ENCODE measurements at places on chromosomes 1 and 21.

- DNase-seq: no peak
These were observed 642.2 kb downstream of the PTPRU start for GRCh38 chr1:29878501-29878900.

- no peak for DNase-seq
These were observed 836.1 kb upstream of the ADAMTS5 start for GRCh38 chr21:27802816-27803475.

DNA sequence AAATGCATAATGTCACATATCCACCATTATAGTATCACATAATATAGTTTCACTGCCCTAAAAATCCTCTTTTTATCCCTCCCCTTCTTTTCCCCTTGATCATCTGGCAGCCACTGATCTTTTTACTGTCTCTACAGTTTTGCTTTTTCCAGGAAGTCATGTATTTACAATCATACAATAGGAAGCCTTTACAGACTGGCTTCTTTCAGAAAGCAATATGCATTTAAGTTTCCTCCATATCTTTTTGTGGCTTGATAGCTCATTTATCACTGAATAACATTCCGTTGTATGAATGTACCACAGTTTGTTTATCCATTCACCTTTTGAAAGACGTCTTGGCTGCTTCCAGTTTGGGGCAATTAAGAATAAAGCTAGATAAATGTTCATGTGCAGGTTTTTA is 14.3 kb upstream of the WDTC1 start:
- DNase-seq: no peak

- peak; percentile 36 for DNase-seq
These were observed 65.8 kb upstream of the VAMP3 start for GRCh38 chr1:7705048-7705907.

DNA sequence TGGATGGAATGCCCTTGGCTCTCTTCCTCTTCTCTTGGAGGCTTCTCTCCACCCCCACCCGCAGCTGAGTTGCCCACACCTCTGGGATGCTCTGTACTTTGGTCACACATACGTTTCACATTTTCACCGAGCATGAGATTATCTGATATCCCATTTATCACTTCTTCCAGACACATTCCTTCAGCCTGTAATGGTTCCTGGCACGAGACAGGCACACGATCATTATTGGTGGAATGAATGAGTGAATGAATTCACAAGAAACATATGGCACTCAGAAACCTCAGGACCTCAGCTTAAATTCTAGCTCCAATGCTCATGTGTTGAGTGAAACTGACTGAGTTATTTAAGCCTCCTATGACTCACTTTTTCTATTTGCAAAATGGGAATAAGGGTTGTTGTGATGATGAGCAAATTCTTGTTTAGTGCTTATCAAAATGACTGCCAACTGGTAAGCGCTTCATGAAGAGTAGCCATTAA is 242.7 kb upstream of the JUN start:
- DNase-seq: no peak

DNA sequence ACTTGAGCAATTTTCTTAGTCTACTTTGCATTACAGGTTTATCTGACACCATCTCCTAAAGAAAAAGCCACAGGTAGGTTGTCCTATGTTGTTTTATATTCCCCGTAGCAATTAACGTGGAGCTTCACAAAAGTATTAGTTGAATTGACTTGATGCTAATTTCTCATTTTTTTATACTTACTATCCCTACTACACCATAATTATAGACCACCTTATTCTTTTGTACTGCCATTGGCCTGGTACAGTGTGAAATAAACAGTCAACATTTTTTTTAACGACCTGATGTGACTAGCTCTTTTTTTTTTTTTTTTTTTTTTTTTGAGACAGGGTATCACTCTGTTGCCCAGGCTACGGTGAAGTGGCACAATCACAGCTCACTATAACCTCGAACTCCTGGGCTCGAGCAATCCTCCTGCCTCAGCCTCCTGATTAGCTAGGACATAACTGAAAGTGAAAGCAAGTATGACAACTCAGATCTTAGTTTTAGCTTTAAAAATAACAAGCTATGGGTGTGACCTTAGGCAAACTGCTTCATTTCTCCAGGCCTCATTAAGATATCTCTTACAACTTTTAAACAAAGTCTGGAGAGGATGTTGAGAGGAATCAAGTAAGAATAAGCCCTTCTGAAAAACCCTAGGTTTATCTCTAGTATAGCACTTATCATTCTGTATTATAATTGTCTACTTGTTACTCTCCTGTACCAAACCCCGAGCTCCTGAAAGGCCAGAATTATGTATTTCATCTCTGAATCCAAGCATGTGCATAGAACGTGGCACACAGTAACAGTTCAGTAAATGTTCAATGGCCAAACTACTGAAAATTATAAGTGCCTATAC is 49.5 kb downstream of the LUZP1 start:
- no peak for DNase-seq

DNA sequence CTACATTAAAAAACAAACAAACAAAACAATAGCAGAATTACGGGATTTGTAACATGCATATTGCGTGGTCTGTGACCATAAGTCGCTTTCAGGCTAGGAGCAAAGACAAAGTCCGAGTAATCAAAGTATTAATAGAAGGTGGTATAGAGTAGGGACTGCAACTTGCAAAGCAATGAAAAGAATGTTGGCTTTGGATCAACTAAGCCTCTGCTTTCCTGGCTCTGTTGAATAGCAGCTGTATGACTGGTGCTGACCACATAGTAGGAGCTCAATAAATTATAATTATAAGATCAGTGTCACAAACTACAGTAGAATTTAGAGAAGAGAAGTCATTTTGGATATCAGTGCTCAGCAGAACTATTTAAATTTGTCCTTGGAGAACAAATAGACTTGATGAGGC is 586.4 kb downstream of the DPYD start:
- DNase-seq: no peak

DNA sequence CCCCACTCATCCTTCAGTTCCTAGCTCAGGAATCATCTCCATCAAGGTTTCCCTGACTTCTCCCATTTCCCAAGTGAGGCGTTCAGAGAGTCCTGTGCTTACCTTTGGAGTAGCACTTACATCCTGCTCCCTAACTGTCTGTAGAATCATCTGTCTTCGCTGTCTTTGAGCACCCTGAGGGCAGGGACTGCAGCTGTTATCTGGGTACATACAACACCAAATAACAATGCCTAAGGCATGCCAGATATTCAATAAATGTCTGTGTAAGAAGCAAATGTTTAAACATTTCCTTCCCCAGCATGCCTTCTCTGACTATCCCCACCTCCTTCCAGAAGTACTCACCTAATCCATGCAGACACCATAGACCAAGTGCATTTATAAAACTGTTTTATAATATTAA is 65.4 kb downstream of the JAK1 start:
- DNase-seq: no peak

DNA sequence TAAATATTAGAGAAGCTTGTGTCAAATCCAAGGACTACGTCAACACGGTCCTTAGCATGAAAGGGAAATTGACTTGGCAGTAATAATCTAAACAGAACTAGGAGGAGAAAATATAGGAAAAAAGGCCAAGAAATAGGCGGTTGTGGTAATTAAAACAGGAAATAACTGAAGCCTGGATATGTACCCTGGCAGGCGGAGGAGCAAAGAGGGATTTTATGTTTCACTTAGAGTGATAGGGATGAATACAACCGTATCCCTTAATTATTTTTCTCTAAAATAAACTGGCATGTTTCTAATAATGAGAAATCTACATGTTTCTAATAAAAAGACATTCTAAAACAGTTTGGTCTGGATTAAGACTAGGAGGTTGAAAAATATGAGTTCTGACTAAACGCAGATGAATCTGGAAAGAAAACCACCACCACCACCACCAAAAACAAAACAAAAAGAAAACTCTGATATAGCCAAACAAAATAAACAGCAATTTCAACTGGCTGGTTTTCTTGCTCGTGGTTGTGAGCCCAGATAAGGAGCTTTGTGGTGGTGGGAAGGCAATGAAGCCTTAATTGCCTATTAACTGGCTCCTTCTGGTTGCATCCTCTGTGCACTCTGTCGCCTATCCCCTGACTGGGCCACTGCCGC is 334.2 kb upstream of the SNX7 start:
- no peak for DNase-seq

GRCh38 chr1:224132901-224133300 is 19.0 kb downstream of the FBXO28 start:
- DNase-seq: no peak

GRCh38 chr1:38997034-38997900 is 6.2 kb downstream of the AKIRIN1 start:
- DNase-seq: no peak

DNA sequence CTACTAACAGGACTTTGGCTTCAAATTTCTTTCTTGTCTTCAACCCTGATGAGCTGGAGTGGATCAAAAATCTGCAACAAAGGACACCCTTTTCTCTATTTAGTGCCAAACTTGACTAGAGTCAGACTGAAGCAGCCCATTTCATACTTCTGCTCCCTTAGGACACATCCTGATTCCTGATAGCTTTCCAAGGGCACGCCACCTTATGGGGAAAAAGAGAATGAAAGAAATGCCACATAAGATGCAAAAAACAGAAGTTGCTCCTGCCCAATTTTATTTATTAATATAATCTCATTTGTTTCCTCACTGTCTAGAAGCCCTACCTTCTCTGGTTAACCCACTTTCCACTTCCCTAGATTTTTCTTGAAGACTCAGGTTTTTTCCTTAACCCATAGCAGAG is 72.7 kb upstream of the NBPF4 start:
- DNase-seq: no peak

Measured in activated B cell treated with CpG ODN at 0.5 μM for 24 hours (primary cell).